ENCODE measurements at places on chromosomes 4 and X.

GRCh38 chr4:111641813-111642579 is 503.3 kb upstream of the FAM241A start:
- peak; percentile 36 for DNase-seq

GRCh38 chrX:132790329-132790728 is 168.1 kb downstream of the HS6ST2 start:
- no peak for DNase-seq

GRCh38 chr4:146051728-146052391 is 113.2 kb upstream of the ZNF827 start:
- DNase-seq, result no peak

DNA sequence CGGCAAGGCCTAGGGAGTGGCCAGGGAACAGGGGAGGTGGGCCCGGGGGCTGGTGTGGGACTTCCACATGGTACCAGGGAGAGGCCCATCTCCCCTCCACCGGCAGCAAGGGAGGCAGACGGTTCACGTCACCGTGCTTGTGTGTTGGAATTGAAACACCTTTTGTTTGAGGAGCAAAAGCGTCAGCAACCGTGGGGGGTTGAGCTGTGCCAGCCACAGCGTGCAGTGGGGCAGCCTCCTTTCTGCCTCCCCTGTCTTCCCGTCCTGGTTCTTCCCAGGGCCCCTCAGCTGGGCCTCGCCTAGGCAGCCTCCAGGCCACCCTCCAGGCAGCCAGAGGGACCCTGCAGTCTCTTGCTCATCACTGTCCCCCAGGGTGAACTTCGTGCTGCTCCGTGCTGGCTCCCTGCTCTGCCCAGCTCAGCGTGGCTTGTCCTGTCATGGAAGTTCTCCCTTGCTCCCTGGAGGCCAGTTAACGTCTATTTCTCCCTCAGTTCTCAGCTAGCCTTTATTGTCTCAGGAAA is 32.1 kb upstream of the HGFAC start:
- DNase-seq, result no peak

GRCh38 chr4:113221990-113222389 is 172.5 kb downstream of the ANK2 start:
- DNase-seq, result no peak

DNA sequence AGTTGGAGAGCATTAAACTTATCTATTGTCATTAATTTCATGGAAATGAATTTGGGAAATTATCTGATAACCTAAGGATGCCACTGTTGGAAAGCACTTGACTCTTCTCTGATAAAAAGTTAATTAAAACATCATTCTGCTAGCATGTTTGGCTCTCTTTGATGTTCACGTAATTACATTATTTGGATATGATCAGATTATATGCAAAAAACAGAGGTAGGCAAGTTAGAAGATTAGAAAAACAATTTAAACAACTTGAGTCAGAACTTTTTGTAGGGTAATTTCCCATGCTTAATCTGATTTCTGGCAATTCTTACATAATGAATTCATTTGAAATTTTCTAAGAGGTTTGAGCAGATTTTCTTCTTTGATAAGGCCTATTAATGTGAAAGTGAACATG is 882.9 kb downstream of the TRAM1L1 start:
- DNase-seq, result no peak

DNA sequence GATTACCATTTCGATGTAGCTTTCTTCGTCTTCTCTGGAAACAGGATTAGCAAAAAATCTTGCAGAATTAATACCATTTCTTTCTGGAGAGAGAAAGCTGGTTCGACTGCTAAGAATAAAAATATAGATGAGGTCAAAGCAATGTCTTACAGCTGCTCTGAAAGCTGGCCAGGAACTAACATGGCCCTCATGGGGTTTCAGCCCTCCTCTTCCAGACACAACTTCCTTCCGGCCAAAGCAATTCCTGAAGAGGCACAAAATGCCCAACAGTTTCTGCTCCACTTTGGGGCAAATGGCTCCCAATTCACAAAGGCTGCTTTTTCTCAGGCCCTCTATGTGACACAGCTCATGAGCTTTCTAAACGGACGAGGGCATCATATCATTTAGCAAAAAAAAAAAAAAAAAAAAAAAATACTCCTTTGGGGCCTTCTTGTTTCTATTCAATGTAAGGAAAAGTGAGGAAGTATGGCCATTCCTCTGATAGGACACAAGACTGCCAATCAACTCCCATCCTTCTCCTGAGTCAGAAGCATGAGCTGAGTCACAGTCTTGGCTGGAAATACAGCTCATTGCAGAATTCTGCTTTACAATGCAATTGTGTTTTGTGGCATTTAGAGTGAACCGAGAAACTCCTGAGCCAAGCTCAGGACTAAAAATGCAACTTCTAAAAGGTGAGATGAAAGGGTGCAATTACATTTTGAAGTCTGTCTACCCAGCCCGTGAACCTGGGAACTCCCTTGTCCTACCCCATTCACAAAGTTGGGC is 42.7 kb upstream of the CTAG2 start:
- DNase-seq, result no peak

Data from liver (tissue), 10 donors.